ENCODE measurements at places on chromosomes 6 and 20. TPM values are rescaled to one million over a fixed set of nuclear protein-coding genes. Genes with fewer than 3 reads are reported as not detected.

DNA sequence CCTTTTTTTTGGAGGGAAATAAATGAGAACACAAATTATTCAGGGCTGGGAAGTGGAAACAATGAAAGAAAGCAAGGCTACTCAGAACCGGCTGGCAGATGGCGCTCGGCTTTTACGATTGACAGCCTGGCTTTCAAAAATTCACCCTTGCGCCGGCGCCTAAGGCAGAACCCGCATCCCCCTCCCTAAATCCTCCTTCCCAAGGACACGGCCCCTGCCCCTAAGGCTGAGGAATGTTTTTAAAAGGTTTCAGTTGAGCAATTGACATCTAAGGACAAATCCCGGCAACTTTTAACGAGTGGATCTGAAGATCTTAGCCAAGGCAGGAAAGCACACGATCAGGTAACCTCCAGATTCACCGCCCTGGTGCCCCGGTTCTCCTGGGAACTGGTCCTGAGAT, 16.3 kb downstream of the GNAS start:
- DNase-seq = peak; percentile 19

DNA sequence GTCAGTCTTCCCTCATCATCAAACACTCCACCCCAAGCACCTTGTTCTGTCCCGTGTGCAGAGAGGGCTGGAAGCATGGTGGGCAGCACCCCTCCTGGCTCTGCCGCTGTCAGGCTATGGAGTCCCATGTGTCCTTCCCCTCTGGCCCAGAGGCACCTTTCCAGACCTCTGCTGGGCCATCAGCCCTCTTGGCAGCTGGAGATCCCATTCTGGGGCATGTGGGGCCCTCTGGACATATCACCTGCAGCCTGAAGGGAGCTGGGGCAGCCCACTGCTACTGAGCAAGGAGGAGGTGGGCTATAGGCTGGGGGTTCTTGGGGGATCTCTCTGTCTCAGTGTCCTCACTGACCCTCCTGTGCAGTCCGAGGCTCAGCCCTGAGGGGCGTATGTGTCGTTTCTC, 42.2 kb downstream of the SUN5 start:
- no peak for DNase-seq

GRCh38 chr6:35181308-35181932, 32.3 kb upstream of the SCUBE3 start:
- no peak for DNase-seq

DNA sequence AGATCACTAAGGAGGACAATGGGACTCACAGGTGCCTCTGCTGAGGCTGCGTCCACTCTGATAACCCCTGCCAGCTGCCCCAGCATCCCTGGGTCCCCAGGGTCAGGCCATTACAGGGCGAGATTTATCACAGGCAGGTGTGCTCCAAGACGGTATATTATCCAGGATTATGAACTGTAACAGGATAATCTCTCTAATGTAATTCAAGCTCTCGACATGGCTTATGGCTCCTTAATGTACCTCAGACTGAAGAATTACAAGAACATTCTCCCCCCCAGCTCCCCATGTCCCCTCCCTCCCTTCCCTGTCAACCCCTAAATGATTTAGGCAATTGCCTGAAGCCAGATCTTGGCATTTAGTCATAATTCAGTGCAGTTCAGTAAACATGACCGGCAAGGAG, 86.8 kb downstream of the NCR2 start:
- DNase-seq = no peak

The ACTR5 gene
- 6.3 TPM for total RNA-seq

DNA sequence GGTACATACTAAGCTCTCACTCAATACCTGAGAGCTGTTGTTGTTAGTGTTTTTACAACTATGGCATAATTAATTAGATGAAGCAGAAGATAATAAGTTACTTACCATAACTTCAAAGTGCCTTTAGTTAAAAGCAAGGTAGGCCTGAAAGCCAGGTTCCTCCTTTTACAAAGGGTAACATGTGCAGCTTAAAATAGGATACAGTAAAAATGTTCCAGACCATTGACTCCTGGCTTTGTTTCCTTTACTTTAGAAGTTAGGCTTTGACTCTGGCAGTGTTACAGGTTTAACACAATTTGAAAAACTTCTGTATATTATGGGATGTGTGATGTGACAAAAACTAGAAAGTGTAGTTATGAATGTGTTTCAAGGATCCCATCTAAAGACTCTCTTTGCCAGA, 522.5 kb downstream of the EPM2A start:
- DNase-seq = no peak
